ENCODE measurements at places on chromosomes 5 and 9.

DNA sequence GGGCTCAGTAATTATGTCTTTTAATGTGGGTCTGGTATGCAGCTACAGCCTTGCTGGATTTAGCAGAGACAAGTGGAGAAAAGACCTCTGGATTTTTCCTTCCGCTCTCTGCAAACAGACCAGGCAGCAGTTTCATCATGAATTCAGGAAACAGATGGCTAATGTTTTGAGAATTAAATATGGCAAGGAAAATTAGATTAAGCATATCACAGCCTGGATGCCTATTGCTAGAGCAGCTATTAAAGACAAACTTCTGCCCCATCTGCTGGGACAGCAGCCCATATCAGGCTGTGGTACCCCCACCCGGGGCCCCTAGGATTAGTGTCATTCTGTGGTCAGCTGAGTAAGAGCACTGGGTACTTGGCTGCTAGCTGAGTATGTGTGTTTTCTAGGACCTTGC, 6.2 kb downstream of the SKP2 start:
- no peak for DNase-seq

- no peak for DNase-seq
Observed at GRCh38 chr5:96649681-96650540, 12.3 kb upstream of the CAST start.

GRCh38 chr9:9750719-9751118, 862.1 kb downstream of the PTPRD start:
- no peak for DNase-seq

GRCh38 chr5:120942596-120943350, 478.7 kb downstream of the PRR16 start:
- no peak for DNase-seq

DNA sequence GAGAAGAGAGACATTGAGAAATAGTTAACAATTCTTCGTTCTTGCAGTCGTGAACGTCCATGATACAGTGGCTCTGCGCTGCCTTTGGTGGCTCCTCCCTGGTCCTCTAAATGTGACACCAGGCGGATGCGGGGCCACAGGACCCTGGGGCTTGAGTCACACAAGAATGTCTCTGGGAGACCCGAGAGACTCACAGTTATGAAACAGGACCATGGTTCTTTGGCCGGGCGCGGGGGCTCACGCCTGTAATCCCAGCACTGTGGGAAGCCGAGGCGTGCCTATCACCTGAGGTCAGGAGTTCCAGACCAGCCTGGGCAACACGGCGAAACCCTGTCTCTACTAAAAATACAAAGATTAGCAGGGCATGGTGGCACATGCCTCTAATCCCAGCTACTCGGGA, 767 bp upstream of the ZDHHC11 start:
- DNase-seq, result no peak

DNA sequence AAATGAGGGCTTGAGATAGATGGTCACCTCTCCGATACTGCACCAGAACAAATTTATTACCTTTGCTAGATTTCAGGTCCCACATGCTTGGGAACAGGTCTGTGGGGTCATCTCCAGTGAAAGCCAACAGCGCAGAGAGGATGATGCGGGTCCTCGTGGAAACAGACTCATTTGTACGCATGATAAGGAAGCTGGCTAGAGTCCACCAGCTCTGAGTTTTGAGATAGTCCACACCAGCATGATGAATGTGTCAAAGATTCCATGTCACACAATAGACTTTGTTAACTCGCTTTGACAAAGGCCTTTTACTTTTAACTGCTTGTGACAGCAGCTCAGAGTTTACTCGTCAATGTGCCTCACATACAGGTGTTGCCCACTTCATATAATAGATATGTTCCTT, 105.4 kb upstream of the TBCA start:
- DNase-seq, result no peak

GRCh38 chr5:43637416-43637815, 34.4 kb downstream of the NNT start:
- no peak for DNase-seq

GRCh38 chr5:19608444-19609002, 379.5 kb downstream of the CDH18 start:
- no peak for DNase-seq

DNA sequence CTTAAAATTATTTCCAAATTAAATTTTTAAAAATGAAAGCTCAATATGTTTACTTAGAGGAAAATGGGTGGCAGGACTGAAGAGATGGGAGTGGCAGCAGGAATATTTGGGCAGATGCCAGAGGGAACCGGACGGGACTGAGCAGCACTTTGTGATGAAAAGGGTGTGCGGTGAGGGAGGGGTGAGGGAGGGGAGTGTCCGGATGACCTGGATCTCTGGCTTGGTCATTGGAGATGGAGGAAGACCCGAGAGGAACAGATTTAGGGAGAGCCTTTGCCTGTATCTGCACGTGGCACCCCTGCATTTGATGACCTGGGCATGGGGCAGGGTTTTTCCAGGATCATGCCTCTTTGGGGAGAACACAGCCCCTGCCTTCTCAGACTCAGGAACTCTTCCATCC, 201.1 kb upstream of the MVB12B start:
- no peak for DNase-seq

DNA sequence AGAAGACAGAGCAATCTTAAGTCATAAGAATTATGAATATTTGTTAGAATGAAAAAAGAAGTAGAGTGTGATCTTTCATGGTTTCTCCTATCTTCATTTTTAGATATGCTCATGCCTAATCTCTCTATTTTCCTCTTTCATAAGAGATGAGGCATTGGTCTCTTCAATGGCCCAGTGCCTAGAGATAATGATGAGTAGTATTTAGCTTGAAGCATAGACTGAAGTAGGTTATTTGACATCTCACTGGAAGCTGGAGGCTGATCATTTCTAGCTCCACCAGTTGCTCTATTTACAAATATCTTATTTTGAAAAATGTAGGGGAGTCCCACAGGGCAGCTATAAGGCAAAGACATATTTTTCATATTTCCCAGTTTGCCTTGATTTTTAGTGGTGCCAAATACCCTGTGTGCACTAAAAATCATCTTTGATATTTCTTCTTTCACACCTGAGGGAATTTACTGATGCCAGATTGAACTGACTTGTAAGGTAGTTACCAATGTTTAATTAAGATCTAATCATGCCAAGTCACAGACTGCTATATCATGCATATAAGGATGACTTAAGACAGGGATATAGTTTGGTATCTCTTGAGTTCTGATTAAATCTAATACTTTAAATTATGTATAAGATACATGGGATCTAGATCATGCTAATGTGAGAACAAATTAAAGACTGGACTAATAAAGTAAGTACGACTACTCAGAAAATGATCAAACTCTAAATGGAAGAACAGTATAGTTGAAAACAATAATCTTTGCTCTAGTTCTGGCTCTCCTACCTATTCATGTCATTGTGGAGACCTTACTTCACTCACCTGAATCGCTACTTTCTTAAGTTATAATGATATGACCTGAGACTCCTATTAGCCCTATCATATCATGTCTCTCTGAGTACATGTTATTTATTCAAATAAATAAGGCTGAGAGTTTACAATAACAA, 108.2 kb upstream of the IFNE start:
- no peak for DNase-seq

GRCh38 chr9:34550681-34551270, 28.0 kb upstream of the ENHO start:
- DNase-seq, result no peak

Data from activated CD4-positive, alpha-beta T cell treated with anti-CD3 and anti-CD28 coated beads, Interleukin-2, amount 50 U/mL, for 48 hours (primary cell).